ENCODE measurements at places on chromosomes 7 and 10. TPM values are rescaled to one million over a fixed set of nuclear protein-coding genes. Genes with fewer than 3 reads are reported as not detected.
A peak's percentile ranks its signal among the peaks of the same experiment; 100 is the strongest.

DNA sequence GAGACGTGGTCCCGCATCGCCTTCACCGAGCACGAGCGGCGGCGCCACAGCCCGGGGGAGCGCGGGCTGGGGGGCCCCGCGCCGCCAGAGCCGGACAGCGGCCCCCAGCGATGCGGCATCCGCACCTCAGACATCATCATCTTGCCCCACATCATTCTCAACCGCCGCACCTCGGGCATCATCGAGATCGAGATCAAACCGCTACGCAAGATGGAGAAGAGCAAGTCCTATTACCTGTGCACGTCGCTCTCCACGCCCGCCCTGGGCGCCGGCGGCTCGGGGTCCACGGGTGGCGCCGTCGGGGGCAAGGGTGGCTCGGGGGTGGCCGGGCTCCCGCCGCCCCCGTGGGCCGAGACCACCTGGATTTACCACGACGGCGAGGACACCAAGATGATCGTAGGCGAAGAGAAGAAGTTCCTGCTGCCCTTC, 737 bp downstream of the CNNM2 start:
- H3K27me3 ChIP-seq: peaks cover 7% of the 10 kb centered on the region
- no peak for DNase-seq
- no peaks in the 10 kb centered on the region for H3K36me3 ChIP-seq
- peaks cover 34% of the 10 kb centered on the region for H3K4me1 ChIP-seq
- peak overlapping the region; percentile 92 for H3K27ac ChIP-seq

DNA sequence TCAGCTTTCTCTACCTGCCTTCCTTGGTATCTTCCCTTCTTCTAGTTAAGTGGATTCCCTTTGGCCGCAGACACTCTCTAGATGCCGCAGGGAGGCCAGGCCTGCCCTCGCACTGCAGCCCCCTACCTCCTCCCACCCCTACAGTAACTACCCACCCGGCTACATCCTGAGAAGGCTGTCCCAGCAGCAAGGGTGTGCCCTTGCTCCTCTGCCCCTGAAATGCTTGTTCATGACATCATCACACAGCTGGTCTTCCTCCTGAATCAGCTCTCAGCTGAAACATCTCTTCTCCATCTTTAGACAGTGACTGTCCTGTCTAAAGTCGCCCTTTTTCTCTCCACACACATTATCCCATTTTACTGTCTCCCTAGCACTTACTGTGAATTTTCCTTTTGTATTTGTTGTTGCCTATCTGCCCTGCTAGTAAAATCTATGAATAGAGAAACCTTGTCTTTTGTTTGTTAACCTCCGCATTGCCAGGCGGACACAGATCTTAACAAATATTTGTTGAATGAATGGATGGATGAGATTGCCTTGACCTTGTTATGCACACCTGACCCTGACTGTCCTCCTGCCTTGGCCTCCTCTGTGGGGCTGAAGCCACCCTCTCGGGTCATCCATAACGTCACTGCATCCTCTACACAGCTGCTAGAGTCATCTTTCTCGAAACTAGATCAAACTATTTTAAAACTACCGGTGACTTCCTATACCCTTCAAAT, 108.9 kb upstream of the GATA3 start:
- H3K4me1 ChIP-seq: no peaks in the 10 kb centered on the region
- H3K36me3 ChIP-seq: no peaks in the 10 kb centered on the region
- no peak overlapping the region for H3K27ac ChIP-seq
- H3K27me3 ChIP-seq: no peaks in the 10 kb centered on the region

Gene ZNF736
- 79.8 TPM for total RNA-seq

Gene PNLIPRP3
- not detected for total RNA-seq

- no peak overlapping the region for H3K4me3 ChIP-seq
- peak overlapping the region; percentile 54 for H3K27ac ChIP-seq
Measured at GRCh38 chr7:131012477-131013031, 278.5 kb upstream of the KLF14 start.

DNA sequence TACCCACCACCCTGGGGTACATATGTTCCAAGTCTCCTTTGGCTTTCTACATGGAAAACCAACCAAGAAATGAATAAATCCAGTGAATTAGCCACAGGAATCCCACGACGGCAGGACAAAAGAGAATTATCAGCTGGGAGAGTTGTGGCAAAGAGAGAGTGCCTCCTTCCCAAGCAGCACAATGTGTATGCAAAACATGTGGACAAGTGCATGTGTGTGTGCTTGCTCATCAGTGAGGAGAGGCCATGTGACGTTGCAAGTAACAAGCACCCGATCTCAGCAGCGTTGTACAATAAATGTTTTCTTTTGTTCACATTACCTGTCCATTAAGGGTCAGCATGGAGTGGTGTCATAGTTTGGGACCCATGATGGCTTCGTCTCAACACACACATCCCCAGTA, 50.0 kb upstream of the EMX2 start:
- no peaks in the 10 kb centered on the region for H3K27me3 ChIP-seq
- DNase-seq: no peak
- no peaks in the 10 kb centered on the region for H3K4me1 ChIP-seq
- H3K36me3 ChIP-seq: no peaks in the 10 kb centered on the region

DNA sequence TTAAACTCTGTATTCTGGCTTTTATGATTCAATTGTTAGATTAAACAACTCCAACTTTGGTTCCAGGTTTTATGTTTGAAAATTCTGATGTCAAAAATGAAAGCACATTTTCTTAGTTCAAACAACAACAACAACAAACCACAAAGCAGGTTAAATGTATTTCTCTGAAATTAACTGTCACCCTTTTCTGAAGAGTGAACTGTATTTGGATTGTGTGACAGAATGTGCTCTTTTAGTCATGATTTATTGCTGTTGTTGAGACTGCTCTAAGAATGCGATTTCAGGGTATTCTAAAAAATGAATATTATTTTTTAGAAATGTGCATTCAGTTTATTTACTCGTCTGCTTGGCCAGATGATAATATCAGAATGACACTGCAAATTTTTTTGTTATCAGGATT, 144.1 kb downstream of the GNAI1 start:
- no peaks in the 10 kb centered on the region for H3K36me3 ChIP-seq
- no peaks in the 10 kb centered on the region for H3K27me3 ChIP-seq
- DNase-seq: no peak
- H3K4me1 ChIP-seq: no peaks in the 10 kb centered on the region

DNA sequence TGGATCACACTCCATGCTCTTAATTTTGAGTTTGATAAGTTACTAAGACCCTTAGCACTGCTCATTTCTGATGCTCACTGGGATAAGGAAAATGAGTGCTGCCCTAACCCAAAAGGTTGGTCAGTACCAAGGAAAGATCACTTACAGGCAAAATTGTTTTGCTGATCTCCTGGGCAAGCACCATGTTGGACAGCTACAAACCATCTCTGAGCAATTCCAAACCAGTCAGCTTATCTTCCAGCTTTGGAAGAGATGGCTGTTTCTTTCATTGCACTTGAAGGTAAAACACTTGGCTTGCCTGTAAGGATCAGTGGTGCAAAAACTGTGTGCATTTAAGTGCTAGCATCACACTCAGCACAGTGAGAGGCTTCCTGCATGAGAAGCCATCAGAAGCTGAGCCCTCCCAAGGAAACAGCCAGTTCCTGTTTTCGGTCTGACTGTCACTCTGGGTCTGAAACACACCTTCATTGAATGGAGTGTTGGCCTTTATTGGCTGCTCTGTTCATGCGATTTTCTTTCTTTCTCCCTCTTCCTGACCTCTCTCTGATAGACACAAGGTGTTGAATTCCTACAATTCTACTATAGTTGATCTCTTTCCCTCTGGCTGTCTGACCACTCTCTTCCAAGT, 126.4 kb upstream of the GHITM start:
- no peak for DNase-seq
- H3K27ac ChIP-seq: no peak overlapping the region
- H3K27me3 ChIP-seq: no peaks in the 10 kb centered on the region
- no peak overlapping the region for H3K4me3 ChIP-seq

DNA sequence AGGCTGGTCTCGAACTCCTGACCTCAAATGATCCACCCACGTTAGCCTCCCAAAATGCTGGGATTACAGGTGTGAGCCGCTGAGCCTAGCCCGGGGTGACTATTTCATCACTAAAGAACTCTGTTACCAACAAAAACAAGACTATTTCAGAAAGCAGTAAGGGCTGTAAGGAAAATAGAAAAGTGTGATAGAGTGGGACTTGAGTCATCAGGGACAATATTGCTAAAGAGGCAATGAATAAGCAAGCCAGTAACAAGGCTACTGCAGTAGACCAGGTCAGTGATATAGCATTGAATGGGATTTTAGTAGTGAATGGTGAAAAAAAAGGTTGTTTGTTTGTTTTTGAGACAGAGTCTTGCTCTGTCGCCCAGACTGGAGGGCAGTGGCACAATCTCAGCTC, 51.7 kb downstream of the SVOPL start:
- no peaks in the 10 kb centered on the region for H3K4me1 ChIP-seq
- no peak overlapping the region for H3K4me3 ChIP-seq
- H3K27me3 ChIP-seq: no peaks in the 10 kb centered on the region
- no peak for DNase-seq
- no peaks in the 10 kb centered on the region for H3K36me3 ChIP-seq
- no peak overlapping the region for H3K27ac ChIP-seq

- H3K36me3 ChIP-seq: no peaks in the 10 kb centered on the region
- H3K27me3 ChIP-seq: no peaks in the 10 kb centered on the region
- no peaks in the 10 kb centered on the region for H3K4me1 ChIP-seq
- no peak for DNase-seq
- H3K4me3 ChIP-seq: no peak overlapping the region
Measured at GRCh38 chr10:112246-112645, 23.0 kb upstream of the ZMYND11 start.

DNA sequence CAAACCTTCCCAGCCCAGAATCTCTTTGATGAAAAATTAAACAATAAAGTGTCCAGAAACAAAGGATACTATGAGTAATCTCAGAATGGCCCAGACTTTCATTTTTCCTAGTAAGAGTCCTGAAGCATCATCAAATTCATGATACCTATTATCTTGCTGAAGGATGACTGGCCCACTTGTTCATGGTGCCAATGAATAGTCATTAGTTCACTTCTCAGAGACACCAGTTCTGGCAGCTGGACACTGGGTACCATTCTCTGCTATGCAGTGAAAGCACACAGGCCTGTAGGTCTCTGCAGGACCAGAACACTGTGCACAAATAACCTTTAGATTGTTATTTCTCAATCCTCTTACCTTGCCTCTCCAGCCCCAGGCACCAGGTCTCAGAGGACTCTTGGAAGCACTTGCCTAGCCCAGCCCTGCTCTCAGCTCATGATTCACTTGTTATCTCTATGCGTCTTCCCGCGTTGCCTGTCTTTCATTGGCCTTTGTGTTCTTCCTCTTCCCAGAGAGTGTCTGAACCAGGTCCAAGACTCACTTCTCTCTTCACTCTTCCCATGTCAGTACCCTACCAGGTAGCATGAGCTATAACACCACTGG, 98.1 kb upstream of the AGBL3 start:
- H3K27me3 ChIP-seq: peaks cover 6% of the 10 kb centered on the region
- no peaks in the 10 kb centered on the region for H3K36me3 ChIP-seq
- H3K4me1 ChIP-seq: no peaks in the 10 kb centered on the region
- DNase-seq: no peak
- H3K27ac ChIP-seq: no peak overlapping the region
- H3K4me3 ChIP-seq: no peak overlapping the region

Gene TUBB8
- total RNA-seq: 0.84 TPM

DNA sequence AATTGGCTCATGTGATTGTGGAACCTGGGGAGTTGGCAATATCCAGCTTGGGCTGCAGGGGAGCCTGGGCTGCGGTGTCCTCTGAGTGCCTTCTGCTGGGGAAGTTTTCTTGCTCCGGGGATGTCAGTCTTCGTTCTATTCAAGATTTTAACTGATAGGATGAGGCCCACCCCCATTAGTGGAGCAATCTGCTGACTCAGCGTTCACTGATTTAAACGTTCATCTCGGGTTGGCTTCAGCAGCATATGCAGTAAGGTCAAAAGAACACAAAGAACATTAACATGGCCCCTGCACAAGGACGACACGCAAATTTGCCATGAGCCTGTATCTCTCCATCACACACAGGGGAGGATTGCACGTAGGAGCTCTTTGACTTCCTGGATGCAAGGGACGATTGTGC, 360.6 kb upstream of the ADARB2 start:
- no peaks in the 10 kb centered on the region for H3K36me3 ChIP-seq
- H3K27me3 ChIP-seq: no peaks in the 10 kb centered on the region
- H3K27ac ChIP-seq: no peak overlapping the region
- no peaks in the 10 kb centered on the region for H3K4me1 ChIP-seq
- no peak for DNase-seq

- no peak overlapping the region for H3K4me3 ChIP-seq
- no peak overlapping the region for H3K27ac ChIP-seq
- H3K4me1 ChIP-seq: peaks cover 15% of the 10 kb centered on the region
- H3K27me3 ChIP-seq: no peaks in the 10 kb centered on the region
Measured at GRCh38 chr7:99105756-99106155, 38.2 kb downstream of the SMURF1 start.

Measured in B cell (primary cell).